Endothelial cell (in vitro differentiated cells): ENCODE measurements at places on chromosomes 12 and 14. TPM values are rescaled to one million over a fixed set of nuclear protein-coding genes. Genes with fewer than 3 reads are reported as not detected.

SCNN1A gene
- total RNA-seq = 2.2 TPM

DNA sequence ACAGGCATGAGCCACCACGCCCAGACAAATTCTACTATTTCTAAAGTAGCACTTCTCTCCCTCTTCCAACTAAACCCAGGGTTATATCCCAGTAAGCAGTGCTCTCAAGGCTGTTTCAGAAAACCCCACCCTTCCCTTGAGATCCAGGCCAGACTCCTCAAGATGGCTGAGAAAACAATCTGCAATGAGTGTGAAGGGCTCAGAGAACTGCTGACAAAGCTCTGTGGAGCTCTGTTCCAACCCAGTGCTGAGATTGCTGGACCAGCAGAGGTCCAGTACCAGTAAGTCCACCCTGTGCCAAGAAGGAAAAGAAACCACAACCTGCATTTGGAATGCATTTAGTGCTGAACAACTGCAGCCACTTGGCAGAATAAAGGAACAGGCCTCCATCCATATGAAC is 3.7 kb upstream of the IFFO1 start:
- no peak overlapping the region for H3K4me3 ChIP-seq
- peaks cover 16% of the 10 kb centered on the region for H3K27me3 ChIP-seq
- H3K27ac ChIP-seq = no peak overlapping the region
- no peak for DNase-seq
- H3K4me1 ChIP-seq = peaks cover 14% of the 10 kb centered on the region

DNA sequence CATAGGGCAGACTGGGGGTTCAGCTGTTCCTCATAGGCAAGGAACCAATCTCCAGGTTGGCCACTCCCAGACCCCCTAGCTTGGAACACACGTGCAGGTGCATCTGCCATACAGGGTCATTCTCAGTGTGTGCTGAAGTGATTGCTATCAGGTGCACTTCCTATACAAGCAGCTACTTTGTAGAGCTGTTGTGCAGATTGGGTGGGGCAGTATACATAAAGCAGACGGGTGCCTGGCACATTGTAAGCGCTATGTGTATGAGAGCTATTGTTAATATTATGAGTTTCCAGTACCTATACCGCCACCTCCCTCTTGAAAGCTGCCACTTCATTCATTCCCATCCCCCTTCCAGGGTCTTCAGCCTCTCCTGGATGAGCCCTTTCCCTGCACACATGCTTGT is 17.3 kb downstream of the IRF2BPL start:
- no peak overlapping the region for H3K27ac ChIP-seq
- no peaks in the 10 kb centered on the region for H3K4me1 ChIP-seq
- no peak overlapping the region for H3K4me3 ChIP-seq
- no peak for DNase-seq
- peaks cover 4% of the 10 kb centered on the region for H3K36me3 ChIP-seq

GRCh38 chr14:35532783-35533356 is 1.1 kb upstream of the INSM2 start:
- H3K36me3 ChIP-seq = no peaks in the 10 kb centered on the region
- peaks cover 11% of the 10 kb centered on the region for H3K27me3 ChIP-seq
- peaks cover 5% of the 10 kb centered on the region for H3K4me1 ChIP-seq
- H3K27ac ChIP-seq = no peak overlapping the region

CDC42BPB gene
- total RNA-seq = 187 TPM

PLBD1 gene
- 21.2 TPM for total RNA-seq

FAR2 gene
- 104 TPM for total RNA-seq

LHX5 gene
- total RNA-seq = not detected

PCNX4 gene
- 68.7 TPM for total RNA-seq

CFAP54 gene
- total RNA-seq = 2.5 TPM

GSC gene
- total RNA-seq = not detected

DNA sequence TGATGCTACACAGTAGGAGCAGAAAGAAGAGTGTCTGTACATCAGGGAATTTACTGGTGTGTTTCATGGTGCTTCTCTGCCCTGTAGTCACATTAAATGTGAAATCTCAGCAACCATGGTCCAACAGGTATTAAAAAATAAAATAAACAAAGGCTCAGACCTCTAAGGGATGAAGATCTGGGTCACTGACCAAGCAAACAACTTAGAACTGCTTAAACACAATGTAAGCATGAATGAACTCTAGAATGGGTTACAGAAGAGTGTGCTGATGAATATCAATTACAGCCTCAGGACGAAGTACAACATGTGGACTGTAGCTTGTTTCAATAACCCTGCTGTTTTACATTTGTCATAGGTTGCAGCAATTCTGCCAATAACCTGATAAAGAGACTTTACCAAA is 47.4 kb downstream of the SLC35F4 start:
- H3K27ac ChIP-seq = no peak overlapping the region
- no peaks in the 10 kb centered on the region for H3K36me3 ChIP-seq
- H3K4me3 ChIP-seq = no peak overlapping the region
- DNase-seq = no peak

RFX4 gene
- not detected for total RNA-seq

GRCh38 chr12:34595749-34596733 is 573.7 kb downstream of the ALG10 start:
- H3K4me3 ChIP-seq = no peak overlapping the region
- no peaks in the 10 kb centered on the region for H3K4me1 ChIP-seq
- peaks cover 7% of the 10 kb centered on the region for H3K27me3 ChIP-seq
- H3K27ac ChIP-seq = no peak overlapping the region
- DNase-seq = no peak

DCD gene
- total RNA-seq = not detected

DNA sequence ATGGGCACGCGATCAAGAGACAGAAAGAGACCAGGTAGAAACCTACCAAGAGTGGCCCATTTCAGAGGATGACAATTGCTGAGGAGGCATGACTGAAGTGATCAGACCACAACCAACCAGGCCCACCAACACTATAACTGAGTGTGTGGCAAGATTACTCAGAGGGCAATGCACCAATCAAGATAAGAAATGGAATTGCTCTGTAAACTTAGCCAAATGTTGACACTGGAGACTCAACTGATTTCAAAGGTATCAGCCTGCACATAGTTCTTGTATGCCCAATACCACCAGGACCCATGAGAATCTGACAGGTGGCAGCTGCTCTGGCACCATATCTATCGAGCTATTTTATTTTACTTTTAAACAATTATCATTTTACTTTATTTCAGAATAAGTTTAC is 128.9 kb downstream of the FOXN3 start:
- no peak for DNase-seq
- H3K36me3 ChIP-seq = peaks cover 26% of the 10 kb centered on the region
- peaks cover 4% of the 10 kb centered on the region for H3K27me3 ChIP-seq

GRCh38 chr12:89344043-89344861 is 8.0 kb downstream of the DUSP6 start:
- peak overlapping the region; percentile 31 for H3K4me3 ChIP-seq
- peaks cover 52% of the 10 kb centered on the region for H3K4me1 ChIP-seq
- DNase-seq = no peak
- H3K27me3 ChIP-seq = peaks cover 18% of the 10 kb centered on the region
- H3K27ac ChIP-seq = peak overlapping the region; percentile 52

GRCh38 chr14:96486705-96487104 is 15.5 kb upstream of the PAPOLA start:
- H3K4me3 ChIP-seq = no peak overlapping the region
- H3K4me1 ChIP-seq = no peaks in the 10 kb centered on the region
- no peaks in the 10 kb centered on the region for H3K27me3 ChIP-seq
- no peak overlapping the region for H3K27ac ChIP-seq

CLEC12A gene
- total RNA-seq = not detected

DNA sequence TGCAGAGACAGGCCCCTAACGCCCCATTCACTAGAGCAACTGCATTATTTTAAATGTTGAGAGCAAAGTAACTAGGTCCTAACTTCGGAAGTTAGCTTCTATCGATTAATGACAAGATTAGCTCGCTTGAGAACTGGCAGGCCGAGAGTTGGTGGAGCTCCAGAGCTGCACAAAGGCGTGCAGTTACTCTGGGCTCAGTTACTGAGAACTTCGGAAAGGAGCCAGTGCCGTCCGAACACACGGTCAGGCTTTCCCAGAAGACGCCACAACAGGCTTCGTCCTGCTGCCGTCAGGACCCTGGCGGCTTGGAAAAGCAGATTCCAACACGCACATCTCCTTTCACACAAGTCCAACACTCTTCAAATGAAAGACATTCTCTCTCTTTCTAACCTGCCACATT is 45.4 kb upstream of the TESC start:
- peaks cover 2% of the 10 kb centered on the region for H3K27me3 ChIP-seq
- no peak overlapping the region for H3K27ac ChIP-seq
- no peak for DNase-seq
- H3K36me3 ChIP-seq = peaks cover 13% of the 10 kb centered on the region

- no peak for DNase-seq
- peaks cover 3% of the 10 kb centered on the region for H3K4me1 ChIP-seq
- H3K27me3 ChIP-seq = peaks cover 2% of the 10 kb centered on the region
- H3K4me3 ChIP-seq = no peak overlapping the region
Observed at GRCh38 chr12:5220835-5221234, 177.2 kb downstream of the KCNA5 start.

DNA sequence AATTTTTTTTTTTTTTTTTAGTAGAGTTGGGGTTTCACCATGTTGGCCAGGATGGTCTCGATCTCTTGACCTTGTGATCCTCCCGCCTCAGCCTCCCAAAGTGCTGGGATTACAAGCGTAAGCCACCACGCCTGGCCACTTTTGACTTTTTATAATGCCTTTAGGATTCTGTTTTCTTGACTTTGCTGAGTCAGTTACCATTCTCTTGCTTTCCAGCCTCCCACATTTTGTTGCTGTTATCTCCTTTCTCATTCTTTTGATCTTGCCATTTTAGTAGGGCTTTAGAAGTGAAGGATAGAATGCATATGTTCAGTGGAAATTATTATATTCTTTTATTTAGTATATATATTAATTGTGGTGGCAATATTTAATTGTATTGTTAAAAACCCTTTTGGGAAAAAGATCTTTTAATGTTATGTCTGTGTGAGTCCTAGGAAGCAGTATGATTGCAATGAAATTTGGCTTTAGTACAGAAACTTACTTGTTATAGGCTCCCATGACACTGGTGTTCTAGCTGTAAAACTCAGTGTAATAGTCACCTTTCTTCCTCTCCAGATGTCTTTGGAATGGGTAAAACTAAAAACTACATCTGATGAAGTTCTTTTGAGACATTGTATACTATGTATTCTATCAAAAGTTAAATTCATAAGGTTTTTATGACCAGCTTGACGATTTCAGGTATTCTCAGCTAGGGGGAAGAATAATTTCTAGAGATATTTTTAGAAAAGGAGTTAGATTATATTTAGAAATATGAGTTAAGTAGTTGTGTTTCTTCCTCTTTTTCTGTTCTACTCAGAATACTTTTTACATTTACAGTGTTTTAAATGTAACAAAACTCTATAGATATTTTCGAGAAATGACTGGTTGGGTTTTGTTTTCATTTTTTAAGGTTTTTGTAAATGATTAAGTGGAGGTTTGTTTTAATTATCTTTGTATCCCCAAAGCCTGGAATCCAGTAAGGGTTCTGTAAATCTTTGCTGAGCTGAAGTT is 74.7 kb downstream of the APAF1 start:
- H3K27me3 ChIP-seq = no peaks in the 10 kb centered on the region
- DNase-seq = no peak
- no peak overlapping the region for H3K4me3 ChIP-seq
- no peaks in the 10 kb centered on the region for H3K4me1 ChIP-seq

STAC3 gene
- 3.3 TPM for total RNA-seq
